ENCODE measurements at places on chromosomes 1 and 21.

DNA sequence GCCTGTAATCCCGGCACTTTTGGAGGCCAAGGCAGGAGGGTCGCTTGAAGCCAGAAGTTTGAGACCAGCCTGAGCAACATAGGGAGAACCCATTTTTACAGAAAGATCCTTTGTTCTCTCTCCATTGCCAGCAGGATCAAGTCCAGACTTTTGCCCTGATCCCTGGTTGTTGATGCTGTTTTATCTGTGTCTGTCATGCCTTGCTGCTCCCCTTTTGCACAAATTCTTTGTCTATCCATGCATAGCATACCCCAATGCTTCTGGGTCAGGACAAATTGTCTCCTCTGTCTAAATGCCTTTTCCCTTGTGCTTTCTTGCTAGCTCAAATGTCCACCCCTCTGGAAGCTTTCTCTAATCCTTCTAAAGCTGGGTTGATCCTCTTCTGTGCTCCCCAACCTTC is 25.3 kb upstream of the FAAH start:
- DNase-seq, result no peak

DNA sequence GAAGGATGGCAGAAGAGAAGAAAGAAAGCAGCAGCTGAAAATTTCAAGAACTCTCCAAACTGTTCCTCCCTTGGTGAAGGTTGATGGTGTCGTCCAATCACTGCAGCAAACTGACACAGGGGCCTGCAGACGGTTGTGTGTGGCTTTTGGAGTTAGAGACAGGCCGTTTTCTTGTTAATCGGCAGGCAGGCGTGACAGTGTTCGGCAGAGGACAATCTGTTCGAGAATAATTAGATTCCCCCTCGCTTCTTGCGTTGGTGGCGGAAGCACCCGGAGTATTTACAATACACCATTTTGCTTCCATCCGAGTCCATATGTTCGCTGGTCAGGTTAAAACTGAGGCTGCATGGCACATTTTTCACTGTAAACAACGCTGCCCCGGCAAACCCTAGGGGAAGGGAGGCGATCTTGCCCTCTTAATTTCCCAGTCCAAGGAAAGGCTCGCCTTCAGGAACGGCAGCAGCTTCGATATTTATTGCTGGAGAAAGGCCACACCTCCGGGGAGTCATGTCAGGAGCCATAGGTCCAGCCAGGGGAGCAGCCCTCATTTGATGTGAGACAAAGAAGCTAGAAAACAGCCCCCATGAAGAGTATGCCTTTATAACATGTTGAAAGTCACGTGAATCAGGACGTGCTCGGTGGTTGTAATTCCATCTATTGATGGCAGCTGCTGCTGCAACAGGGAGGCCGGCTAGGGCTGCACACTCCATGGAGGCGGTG is 360.1 kb downstream of the SMYD3 start:
- DNase-seq, result no peak

DNA sequence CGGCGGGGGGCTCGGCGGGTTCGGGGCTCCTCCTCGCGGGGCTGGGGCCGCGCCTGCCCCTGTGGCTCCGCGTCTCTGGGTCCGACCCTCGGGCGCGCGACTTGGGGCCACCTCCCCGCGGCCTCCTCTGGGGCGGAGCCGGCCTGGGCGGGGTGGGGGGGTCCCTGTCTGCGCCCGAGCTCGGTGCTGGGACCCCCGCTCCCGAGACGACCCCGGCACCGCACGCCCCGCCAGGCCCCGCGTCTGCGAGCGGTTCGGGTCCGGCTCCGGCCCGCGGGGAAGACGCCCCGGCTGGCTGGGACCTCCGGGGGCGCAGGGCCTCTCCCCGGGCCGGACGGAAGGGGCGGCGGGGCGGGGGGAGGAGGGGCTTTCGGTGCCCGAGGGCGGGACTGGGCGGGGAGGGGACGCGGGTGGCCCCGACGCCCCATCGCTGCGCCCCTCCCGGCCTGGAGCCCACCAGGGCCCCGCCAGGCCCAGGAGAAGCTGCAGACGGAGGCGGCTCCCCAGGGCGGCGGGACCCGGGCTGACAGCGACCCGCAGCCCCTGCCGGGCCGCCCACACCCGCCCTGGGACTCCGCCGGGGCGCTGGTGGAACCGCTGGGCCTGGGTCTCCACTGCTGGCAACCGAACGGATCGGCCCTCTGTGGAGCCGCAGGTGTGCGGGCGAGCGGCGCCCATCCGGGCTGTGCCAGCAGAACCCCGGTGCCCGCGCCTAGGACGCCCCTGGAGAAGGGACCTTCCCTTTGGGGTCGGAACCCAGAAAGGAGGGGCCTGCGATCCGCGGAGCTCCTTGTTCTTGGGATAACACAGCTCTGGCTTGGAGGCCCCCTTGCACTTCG is 610 bp downstream of the COL6A2 start:
- DNase-seq, result no peak

DNA sequence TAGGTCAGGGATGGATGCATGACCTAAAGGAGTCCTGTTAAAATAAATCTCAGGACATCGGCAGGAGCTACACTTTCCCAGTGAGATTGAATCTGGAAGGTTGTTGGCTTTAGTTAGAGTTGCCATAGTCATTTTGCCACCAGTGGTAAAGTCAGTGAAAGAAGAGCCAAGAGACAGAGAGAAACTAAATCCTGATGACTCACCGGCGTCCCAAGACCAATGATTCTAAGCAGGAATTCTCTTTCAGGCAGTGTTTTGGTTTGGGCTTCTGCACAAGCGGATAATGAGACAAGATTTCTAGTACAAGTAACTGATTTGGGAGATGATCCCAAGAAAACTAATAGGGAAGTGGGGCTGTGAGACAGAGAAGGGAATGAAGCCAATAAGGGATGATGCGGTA is 88.8 kb upstream of the ETS2 start:
- DNase-seq, result no peak

DNA sequence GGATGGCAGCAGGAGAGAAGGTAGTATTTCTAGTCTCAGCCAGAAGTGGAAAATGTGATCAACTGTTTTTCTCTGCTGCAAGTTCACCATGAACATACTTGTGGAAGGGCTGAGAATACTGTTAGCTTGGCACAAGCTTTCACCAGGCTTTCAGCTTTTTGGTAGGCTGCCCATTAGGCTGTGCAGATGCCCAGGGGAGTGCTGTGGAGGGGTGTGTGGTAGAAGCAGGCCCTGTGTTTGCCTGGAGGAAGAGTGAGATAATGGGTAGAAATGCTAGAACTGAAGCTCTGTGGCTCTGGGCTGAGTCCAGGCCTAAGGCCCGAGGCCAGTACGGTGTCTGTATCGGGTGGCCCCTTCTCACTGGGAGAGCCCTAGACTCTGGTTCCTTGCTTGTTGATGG is 9.8 kb downstream of the DNAJC6 start:
- DNase-seq, result no peak

DNA sequence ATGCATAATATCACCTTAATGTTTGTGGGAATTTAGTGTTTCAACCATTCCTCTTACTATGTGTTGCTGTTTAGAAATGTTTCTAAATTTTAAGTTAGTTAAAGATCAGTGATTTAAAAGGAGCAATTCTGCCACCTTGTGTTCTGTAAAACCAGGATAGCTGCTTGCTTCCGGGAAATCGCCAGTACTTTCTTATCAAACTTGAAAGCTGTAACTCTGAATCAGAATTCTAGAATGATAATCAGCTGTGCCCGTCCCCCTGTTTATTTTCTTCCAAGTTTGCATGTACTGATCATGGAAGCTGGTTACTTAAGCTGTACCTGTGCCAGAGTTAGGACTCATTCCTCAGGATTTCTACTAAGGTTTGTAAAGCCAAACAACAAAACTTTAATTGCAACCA is 656.4 kb downstream of the LTN1 start:
- no peak for DNase-seq

DNA sequence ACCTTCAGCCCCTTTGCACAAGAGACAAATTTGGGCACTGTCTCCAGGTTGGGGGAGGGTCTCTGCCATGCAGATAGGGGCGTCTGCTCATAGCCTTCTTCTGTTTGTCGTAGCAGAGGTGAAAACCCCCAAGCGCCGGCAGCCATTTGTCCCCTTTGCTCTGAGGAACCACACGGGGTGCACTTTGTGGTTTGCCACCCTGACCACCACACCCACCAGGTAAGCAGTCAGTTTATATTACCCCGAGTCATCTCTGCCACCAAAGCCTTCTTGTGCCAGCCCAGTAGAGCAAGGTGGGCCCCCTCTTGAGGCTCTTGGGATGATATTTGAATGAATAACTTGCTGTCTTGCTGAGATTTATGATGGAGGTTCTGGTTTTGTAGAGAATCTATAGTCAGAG is 111.8 kb downstream of the VPS13D start:
- DNase-seq, result no peak

DNA sequence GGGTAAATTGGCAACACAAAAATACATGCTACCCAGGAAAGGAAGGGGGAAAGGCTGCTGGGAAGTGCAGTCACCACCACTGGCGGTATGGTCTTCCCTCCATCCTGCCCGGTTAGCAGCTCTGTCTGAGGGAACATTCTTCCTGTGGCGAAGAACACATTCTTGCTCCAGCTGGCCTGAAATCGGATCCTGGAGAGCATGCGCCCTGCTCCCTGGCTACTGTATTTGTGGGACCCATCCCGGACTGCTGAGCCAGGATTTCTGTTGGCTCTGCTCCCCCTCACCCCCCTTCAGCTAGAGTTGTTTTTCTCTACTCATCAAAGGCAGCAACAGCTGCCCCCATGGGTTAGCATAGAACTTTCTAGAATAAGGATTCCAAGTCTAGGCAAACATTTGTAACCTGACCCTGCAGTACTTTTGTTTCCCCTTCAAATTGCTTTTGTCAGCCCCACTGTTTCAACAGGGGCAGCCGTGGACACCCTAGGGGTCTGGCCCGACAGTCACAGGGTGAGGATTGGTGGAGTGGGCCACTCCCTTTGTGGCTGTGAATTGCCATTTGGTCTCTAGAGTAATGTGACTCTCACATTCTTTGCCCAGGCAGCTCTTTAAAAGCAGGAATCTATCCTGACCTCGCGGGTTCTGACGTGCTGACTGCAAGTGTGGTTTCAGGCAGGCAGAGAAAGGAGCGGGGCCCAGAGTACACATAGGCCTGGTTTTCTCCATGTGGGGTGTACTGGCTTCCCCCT is 157.7 kb downstream of the TOMM20 start:
- no peak for DNase-seq

- DNase-seq, result no peak
Measured at GRCh38 chr1:52633291-52633754, 355 bp downstream of the SHISAL2A start.

DNA sequence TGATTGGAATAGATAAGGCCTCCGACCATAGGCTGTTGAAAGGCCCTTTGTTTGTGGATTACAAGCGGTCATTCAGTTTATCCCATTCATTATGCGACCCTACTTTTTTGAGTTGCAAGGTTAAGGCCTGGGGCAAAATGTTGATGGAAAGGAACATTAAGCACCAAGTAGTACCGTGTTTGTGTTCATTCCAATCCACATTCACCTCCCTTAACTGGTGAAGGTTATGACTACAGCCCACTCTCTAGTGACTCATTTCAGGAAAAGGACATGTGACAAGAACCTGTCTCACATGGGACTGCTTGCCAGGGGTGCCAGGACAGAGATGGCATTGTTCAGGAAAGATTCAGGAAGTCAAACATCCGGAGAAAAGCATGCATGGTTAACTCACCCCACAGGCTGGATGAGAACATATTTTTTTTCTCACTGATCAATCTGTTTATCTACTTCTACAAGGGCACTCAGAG is 81.6 kb downstream of the CD58 start:
- no peak for DNase-seq

GRCh38 chr1:8889103-8889846 is 10.8 kb upstream of the ENO1 start:
- DNase-seq, result no peak

DNA sequence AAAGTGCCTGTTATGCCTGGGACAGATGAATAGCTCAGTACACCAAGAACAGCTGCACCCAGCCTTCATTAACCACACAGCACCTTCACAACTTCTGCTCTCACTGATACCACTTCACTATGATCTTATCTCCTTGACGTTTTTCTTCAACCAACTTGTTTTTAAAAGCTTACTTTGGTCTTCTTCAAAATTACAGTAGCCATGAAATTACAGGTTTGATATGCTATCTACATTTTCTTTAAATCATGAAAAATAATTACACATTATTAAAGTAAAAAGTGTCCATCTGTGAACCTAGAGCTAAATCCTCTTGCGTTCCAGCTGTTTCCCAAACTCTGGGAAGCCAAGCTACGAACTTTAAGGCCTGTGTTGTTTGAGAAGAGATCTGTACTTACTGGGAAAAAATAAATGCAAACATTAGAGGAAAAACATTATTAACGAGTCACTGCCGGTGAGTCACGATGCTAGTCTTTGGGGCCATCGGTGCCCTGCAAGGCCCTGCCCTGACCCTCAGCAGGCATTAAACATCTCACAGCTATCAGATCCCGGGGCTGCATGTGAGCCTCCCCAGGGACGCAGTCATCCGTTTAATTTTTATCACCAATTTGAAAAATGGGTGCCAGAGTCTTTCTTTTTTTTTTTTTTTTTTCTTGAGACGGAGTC is 56.3 kb upstream of the GPR153 start:
- DNase-seq, result no peak

DNA sequence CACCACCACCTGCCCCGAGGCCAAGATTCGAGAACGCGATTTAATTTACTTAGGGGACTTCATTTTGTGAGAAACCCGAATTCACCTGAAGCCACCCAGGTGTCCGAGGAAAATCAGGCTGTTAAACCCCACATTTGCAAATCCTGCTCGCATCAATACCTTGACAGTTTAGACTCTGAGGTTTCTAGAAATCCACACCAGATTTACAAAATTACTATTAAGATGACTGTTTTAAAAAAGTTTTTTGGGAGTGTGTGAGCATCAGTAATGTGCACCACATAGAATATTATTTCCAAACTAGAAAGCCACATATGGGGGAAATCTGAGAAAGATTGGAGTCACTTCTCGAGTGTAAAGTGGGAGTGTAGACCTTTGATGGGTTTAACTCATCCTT is 685 bp downstream of the RIMKLA start:
- DNase-seq, result no peak

DNA sequence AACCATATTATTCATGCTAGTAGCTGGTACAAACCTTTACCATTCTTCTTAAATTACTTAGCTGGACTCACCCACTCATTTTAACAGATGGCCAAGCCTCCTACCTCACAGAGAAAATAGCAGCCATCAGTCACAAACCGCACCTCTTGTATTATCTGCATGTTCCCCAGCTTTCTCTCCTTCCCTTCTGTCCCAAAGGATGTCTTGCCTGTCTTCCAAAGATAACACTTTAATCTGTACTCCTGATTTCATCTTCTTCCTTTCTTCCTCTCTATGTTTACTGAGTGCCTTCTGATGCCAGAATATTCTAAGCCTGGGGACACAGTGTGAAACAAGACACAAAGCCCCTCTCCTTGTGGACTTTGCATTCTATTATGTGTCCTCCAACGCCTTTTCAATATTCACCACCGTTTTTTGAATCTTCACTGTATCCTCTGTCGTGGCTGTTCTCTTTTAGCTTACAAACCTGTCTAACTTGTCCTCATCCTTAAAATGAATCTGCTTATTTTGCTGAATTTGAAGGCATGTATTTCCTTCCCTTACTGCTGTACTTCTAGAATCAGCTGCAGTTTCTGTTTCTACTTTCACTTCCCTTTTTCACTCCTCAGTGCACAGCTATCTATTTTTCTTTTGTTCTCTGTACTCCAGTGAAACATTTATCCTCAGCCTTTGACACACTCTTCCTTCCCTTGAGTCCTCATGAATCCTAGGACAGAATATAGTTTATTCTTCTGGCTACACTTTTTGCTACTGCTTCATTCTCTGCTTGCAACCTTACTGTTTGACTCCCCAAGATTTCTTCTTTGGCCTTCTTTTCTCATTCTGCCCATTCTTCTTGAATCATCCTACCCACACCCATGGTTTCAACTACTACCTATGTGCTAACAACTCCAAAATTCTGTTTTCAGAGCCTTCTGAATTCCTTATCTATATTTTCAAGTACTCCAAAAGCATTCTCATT is 216.9 kb upstream of the SAMSN1 start:
- DNase-seq, result peak; percentile 54

GRCh38 chr1:60813071-60813470 is 269.3 kb upstream of the NFIA start:
- DNase-seq, result no peak

All from GM20000 (cell line).